ENCODE measurements at places on chromosomes 12 and 14.

GRCh38 chr14:63988579-63988978, 135.8 kb downstream of the SYNE2 start:
- no peak for ATAC-seq

- ATAC-seq = no peak
These were observed 148.3 kb downstream of the PHLDA1 start for GRCh38 chr12:75883241-75883640.

DNA sequence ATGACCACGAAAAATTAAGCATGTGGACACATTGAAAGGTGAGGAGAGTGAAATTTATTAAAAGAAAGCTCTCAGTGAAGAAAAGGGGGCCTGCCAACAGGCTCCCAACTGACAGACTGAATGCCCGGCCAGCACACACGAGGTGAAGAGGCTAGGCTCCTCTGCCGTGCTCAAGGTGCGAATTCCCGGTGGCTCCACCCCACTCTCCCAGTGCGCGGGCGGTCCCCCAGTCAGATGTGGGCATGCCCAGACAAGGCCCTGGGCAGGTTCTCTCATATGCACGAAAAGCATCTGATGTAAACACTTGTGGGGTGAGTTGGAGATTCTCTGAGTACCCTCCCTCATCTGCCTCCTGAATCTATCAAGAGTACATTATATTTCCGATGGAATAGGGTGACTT, 48.5 kb upstream of the OSBPL8 start:
- ATAC-seq = no peak

DNA sequence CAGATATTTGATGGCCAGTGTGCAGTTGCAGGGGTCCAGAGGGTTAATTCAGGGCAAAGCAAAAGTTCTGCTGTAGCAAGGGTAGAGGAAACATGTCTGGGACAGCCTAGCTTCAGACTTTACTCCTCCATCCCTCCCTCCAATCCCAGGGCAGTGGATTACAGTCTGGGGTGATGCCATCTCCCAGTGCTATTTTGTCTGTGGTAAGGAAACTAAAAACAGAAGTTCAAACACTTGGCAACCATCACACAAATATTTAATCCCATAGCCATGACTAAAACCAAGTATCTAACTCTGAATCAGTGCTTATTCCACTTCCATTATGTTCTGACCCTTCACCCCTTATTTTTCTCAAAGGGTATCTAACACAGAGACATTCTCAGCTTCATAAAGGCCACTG, 61.8 kb downstream of the PIK3C2G start:
- no peak for ATAC-seq

GRCh38 chr12:96989916-96990315, 82.9 kb downstream of the NEDD1 start:
- no peak for ATAC-seq
